ENCODE measurements at places on chromosomes 6 and 20. TPM values are rescaled to one million over a fixed set of nuclear protein-coding genes. Genes with fewer than 3 reads are reported as not detected.

HNF4A gene
- total RNA-seq = not detected

EHMT2 gene
- total RNA-seq = 61.0 TPM

FOXQ1 gene
- not detected for total RNA-seq

SOX18 gene
- 1.8 TPM for total RNA-seq

MAD2L1BP gene
- total RNA-seq = 46.8 TPM

Data from T-helper 1 cell treated with Interleukin-12 subunit alpha and Interleukin-12 subunit beta and Interleukin-4 antibody, amounts not matched to agents 30 ng/mL and 1 ng/mL, for 36 hours (primary cell).